ENCODE measurements at places on chromosomes 16 and 17.
A peak's percentile ranks its signal among the peaks of the same experiment; 100 is the strongest.

DNA sequence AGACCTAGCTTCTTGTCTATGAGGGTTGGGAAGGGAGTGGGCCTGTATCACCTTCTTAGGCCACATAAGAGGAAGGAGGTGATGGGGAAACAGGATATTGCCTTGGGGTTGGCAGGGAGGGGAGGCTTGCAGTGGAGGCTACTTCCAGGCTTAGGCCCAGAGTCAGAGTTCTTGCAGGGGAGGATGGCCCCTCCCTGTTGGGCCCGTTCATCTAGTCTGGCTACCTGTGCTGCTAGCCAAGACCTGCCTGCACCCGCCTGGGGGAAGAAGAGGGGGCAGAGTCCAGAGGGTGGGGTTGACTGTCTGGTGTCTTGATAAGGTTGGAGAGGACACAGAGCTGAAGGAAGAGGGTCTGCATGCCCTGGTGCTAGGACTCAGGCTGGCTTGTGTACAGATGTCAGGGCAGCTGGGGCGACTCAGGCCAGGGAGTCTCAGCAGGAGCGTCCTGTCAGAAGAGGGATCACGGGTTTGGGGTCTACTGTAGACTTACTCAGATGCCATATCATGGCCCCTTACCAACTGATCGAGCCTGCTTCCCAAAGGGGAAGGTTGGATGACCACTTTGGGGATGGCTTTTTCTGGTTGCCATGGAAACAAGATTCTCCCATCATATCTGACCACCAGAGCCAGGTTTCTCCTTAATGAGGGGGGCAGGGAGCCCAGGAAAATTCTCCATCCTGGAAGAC, 5.3 kb downstream of the KDM6B start:
- no peak for DNase-seq

- DNase-seq: no peak
These were observed 71.3 kb upstream of the METRNL start for GRCh38 chr17:83008186-83008510.

DNA sequence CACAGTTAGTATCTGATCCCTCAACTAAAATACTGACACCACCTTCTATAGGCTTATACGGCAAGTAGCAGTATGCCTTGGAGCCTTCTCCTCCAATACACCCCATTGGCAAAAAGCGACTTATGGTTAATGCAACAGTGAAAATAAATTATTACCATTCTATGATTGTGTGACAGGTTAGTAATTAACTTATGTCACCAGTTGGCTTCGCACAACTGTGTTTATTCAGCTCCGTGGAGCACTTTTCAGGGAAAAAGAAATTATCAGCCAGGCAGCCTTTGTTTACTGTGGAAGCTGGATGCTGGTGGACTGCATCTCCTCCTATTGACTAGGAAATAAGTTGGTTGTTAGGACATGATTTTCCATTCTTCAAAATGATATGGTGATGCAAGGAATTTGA, 833.8 kb upstream of the RBFOX1 start:
- DNase-seq: no peak

- DNase-seq: peak; percentile 54
These were observed 13.7 kb downstream of the PITPNC1 start for GRCh38 chr17:67390646-67391361.

GRCh38 chr17:70446446-70446845, 277.1 kb downstream of the KCNJ2 start:
- DNase-seq: no peak

- no peak for DNase-seq
These were observed 275.3 kb downstream of the PARN start for GRCh38 chr16:14354561-14355351.

- peak; percentile 88 for DNase-seq
These were observed 32.8 kb upstream of the NUDT16L1 start for GRCh38 chr16:4660454-4661007.

- no peak for DNase-seq
These were observed 225.3 kb downstream of the SNX29 start for GRCh38 chr16:12201866-12202265.

DNA sequence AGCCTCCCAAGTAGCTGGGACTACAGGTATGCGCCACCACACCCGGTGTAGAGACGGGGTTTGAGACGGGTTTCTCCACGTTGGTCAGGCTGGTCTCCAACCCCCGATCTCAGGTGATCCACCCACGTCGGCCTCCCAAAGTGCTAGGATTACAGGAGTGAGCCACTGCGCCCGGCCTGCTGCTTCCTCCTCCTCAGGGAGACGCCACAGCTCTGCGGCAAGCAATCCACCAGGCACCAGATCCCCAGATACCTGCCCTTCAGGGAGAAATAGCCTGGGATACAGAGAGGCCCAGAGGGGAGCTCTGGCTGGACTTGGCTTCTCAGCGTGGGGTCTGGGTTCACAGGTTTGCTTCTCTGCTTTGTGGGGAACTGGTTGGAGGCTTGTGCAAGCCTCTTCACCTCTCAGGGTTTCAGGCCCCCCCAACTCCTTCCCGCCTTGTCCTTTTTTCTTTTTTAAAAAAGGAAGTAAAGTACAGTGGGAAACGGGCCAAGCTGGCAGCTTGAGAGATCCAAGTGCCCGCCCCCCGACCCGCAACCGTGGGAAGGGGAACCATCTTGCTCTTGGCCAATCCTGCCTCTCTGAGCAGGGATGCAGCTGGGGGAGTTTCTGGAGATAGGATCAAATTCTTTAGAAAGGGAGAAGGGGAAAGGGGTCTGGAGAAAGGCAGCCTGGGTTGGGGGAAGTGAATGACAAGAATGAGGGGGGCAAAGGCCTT, 2.6 kb upstream of the SPHK1 start:
- no peak for DNase-seq

DNA sequence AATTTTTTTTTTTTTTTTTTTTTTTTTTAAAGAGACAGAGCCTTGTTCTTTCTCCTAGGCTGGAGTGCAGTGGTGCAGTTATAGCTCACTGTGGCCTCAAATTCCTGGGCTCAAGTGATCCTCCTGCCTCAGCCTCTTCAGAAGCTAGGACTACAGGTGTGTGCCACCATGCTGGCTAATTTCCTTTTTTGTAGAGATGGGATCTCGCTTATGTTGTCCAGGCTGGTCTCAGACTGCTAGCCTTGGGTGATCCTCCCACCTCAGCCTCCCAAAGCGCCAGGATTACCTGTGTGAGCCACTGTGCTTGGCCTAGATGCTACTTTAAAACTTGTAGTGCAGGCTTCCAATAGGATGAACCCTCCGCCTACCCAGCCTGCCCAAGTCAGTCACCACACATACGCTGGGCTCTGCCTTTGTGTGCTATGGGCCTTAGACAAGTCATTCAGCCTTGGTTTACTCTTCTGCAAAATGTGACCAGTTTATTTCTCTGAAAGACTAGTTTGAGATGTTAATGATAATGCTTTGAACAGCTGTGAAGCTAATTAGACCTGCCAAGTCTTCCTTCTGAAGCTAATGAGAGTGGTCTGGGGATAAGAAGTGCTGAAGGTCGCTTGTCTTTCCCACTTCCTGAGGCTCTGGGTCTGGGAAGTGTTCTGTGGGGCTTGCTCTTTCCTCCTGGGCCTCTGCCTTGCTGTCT, 5.2 kb downstream of the GPT2 start:
- no peak for DNase-seq

- no peak for DNase-seq
These were observed 6.6 kb upstream of the HEXIM2 start for GRCh38 chr17:45155029-45155428.

GRCh38 chr17:80053102-80053501, 16.7 kb downstream of the CCDC40 start:
- DNase-seq: no peak

GRCh38 chr16:67525176-67525860, 3.3 kb upstream of the RIPOR1 start:
- no peak for DNase-seq

- DNase-seq: no peak
These were observed 96.6 kb downstream of the SPECC1 start for GRCh38 chr17:20105539-20106280.

DNA sequence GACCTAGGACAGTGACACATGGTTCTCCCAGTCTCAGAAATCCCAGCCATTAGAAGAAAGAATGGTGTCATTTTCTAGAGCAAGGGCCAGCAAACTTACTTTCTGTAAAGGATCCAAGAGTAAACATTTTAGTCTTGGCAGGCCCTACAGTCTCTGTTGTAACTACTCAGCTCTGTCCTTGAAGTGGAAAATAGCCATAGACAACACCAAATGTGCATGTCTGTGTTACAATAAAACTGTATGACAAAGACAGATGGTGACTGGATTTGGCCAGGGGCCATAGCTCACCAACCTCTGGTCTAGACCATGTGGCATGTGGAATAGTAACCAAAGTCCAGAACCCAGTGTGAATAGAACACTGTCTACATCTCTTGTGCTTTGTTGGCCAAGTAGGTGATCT, 286.5 kb downstream of the HS3ST4 start:
- no peak for DNase-seq

GRCh38 chr17:55816532-55817396, 65.9 kb downstream of the PCTP start:
- DNase-seq: no peak

GRCh38 chr16:88437367-88437964, 15.6 kb upstream of the ZFPM1 start:
- peak; percentile 41 for DNase-seq

DNA sequence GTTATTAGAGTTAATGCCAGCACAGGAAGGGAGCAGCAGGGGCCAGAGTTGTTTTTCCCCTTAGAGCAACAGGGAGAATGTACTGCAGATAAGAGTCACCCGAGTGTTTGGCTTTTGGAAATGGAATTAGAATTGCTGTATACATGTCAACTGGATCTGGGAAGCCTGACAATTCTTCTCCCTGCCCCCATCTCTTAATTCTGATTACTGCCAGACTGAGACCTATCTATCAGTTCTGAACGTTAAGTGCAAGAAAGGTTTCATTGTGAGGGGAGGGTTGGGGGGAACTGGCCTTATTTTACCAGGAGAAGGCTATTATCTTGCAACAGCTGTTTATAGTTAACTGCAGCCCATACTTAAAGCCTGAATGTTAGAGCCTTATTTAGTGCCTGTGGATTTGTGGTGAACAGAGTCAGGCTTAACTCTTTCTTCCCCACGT, 424.5 kb upstream of the CDH11 start:
- DNase-seq: no peak

- no peak for DNase-seq
These were observed 68.3 kb upstream of the ALOX12 start for GRCh38 chr17:6927290-6928126.

DNA sequence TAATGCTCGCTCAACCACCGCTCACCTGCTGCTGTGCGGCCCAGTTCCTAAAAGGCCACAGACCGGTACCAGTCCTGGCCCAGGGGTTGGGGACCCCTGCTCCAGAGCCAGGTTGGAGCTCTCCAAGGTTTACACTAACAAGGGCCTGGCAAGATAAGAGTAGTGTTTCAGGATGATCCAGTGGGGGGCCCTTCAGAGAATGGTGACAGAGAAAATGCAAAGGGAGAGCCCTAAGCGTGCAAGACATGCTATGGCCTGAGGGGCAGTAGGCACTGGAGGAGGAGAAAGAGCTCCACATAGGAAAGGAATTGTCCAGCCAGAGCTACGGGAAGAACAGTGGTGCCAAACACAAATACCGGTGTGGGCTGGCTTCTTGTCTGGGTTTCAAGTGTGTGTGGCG, 233.4 kb downstream of the STX8 start:
- no peak for DNase-seq

- DNase-seq: no peak
These were observed 177.6 kb downstream of the AIPL1 start for GRCh38 chr17:6257336-6257735.

DNA sequence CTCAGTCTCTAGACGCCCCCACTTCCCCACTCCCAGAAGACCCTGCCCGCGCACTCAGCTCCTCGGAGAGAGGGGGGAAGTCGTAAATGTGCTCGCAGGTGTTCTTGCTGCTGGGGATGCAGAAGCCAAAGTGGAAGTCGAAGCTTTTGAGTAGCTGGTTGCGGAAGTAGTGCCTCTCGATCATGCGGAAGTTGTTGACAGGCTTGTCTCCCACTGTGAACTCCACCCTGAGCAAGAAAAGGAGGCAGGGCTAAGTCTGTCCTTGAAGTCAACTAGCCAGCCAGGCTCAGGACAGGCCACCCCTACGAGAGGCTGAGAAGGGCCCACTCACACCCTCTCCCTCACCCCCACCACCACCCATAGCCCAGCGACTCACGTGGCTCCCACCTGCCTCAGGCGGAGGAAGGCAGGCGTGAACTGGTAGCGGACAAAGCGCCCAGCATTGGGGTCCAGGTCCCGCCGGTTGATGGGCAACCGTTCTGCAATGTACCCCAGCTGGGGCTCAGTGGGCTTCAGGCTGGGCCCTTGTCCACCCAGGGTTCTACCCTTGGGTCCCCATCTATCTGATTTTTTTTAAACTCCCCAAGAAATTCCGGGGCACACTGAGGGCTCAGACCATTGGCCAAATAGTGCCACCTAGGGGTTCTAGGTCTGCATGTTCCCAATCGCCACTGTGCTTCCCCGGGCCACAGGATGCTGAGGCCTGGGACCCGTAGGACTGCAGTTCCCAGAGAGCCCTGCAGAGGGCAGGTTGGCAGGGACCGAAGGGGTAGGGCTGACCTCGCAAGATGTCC, 4.6 kb downstream of the UNC119 start:
- peak; percentile 34 for DNase-seq

DNA sequence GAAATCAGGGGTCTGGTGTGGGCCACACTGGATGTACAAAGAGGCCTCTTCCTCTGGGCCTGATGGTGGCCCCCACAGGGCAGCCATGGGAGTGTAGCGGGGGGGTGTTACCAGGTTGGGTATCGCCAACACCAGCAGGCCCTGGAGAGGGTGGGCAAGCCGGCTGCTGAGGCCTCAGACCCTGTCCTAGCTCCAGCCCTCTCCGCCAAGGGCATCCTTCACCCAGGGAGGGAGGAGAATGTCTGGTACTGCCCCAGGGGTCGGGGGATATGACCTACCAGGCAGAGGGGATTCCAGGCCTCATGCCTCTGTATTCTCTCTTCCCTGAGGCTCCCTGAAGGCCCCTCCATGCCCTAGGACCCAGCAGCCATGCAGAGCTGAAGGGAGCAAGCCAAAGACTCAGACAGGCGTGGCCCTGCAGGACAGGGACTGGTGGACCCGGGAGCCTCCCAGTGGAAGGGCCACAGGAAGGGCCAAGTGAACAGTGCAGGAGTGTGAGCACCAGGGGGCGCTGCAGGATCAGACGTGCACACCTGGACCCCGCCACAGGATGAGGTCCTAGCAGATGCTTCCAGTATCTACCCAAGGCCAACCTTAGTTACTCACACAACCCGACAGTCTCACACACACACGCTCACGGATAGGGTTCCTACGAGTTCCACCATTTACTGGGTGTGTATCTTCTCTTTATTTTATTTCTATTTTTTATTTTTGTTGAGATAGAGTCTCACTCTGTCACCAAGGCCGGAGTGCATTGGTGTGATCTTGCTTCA, 10.9 kb upstream of the CES4A start:
- peak; percentile 76 for DNase-seq

DNA sequence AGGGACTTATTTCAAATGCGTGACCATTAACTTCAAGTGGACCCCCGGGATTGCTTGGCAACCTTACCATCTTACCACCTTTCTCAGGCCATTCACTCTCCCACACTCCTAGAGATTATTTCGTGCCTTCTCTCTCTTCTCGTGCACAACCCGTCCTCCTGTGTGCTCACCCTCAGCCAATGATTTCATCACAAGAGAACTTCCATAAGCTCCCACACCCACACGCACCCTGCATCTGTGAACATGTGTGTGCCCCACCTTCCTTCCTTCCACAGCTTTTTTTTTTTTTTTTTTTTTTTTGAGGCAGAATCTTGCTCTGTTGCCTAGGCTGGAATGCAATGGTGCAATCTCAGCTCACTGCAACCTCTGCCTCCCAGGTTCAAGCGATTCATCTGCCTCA, 27.4 kb upstream of the CDH3 start:
- DNase-seq: no peak

Measured in NCI-H1092 treated with DMSO at 0.1 percent for 48 hours (cell line).